Stimulated activated CD8-positive, alpha-beta memory T cell treated with anti-CD3 and anti-CD28 coated beads, Interleukin-15, amount 100 ng/mL, for 24 hours (primary cell): ENCODE measurements at places on chromosomes 7 and 10.

DNA sequence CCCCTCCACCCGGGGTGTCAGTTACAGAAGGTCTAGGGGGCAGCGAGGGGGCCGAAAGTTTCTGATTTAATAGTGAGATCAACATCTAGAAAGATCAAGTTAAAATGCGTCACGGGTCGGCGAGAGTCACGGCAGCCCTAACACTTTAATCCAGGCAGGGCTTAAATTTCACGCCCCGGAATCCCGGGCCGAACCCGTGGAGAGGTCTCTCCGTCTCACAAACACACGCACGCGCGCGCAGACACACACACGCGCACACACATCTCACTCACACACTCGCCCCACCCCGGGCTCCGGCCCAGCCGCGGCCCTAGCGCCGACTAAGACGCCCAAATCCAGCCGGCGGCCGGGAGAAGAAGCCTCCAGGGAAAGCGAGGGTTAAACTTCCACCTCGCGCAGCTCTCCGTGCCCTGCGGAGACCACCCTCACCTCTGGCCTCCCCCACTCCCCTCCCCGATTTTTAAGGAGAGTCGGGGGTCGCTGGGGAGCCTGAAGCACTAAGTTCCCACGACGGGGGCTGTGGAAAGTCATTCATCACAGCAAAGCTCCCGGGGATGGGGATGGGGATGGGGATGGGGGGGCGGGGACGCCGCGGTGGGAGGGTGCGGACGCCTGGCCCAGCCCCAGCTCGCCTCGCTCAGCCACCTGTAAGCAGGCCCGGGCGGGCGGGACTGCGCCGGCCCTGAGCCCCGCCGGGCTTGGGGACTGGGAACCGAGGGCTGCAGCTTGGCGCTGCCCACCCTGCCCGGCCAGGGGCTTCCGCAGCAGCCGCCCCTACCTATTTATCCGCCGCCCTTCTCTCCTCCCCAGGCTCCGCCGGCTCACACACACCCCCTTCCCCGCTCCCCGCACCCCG lies 1.6 kb downstream of the PDGFA start:
- DNase-seq = no peak

GRCh38 chr10:35435824-35436223 lies 99.5 kb downstream of the CCNY start:
- no peak for DNase-seq

DNA sequence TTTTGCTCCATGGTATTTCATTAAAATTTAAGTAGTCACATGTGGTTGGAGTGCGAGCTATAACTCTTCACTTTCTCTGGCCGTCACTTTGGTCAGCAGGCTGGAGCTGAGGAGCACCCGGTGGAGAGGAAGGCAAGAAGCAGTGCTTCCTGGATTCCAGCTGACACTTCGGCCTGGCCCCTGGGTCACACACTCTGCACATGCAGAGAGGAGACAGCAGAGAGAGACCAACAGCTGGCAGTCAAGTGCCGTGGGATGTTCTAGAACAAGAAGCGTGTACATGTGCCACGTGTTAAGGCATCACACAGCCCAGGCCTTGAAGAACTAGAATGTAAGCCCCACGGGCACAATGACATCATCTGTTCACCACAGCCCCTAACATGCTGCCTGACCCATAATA lies 30.1 kb downstream of the PSAP start:
- no peak for DNase-seq

- no peak for DNase-seq
Measured at GRCh38 chr7:3068530-3068929, 24.9 kb upstream of the CARD11 start.

GRCh38 chr7:42247301-42247700 lies 10.3 kb upstream of the GLI3 start:
- no peak for DNase-seq

GRCh38 chr10:45006276-45007030 lies 5.7 kb downstream of the ZNF22 start:
- no peak for DNase-seq

GRCh38 chr7:66033471-66034385 lies 41.9 kb upstream of the ASL start:
- DNase-seq = no peak

DNA sequence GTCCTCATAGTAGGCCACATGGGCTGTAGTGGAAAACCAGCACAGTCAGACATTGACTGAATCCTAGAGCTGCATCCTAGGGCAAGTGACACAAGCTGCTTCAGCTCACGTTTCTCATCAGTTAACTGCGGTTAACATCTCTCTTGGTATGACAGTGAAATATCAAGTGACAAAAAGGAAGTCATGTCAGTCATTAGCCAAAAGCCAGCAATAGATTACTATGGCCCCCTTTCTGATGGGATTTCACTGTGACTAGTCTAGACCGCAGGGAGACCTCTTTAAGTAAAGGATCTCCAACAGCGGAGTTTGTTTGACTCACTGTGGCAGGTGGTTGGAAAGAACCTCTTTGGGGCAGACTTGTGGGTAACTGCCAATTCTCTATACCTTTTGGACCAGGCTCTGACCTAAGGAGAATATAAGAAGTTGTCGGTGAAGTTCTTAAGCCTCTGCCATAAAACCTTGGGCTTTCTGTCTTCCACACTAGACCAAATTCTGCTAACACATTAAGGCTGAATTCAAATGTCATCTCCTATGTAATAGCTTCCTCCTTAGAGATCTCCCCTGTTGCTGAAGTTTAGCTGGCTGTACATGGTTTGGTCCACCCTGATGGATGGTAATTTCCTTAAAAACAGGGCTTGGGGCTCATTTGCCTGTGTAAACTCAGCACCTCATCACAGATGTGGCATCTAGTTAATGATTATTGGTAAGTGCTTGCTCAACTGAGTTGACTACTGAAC lies 115.3 kb downstream of the SGMS1 start:
- DNase-seq = no peak

GRCh38 chr10:86684331-86685097 lies 16.2 kb downstream of the LDB3 start:
- no peak for DNase-seq

DNA sequence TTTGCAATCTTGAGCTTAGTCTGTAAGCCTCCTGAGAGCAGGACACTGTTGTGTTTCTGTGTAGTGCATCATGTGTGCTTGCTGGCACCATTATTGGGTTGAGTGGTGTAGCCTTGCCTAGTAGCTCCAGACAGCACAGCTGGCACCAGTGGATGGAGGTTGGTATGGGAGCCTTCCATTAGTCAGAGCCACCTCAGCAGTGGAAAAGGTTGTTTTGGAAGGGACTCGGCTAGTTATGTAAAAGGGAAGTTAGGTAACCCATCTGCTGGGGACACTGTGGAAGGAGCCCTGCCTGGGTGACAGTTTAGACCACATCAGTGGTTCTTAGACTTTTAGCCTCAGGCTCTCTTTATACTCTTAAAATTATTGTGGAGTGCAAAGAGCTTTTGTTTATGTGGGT lies 16.3 kb downstream of the MINDY4 start:
- DNase-seq = no peak

- no peak for DNase-seq
Measured at GRCh38 chr10:113907166-113907565, 52.7 kb downstream of the NHLRC2 start.

GRCh38 chr7:17150018-17150417 lies 148.4 kb upstream of the AHR start:
- DNase-seq = no peak

DNA sequence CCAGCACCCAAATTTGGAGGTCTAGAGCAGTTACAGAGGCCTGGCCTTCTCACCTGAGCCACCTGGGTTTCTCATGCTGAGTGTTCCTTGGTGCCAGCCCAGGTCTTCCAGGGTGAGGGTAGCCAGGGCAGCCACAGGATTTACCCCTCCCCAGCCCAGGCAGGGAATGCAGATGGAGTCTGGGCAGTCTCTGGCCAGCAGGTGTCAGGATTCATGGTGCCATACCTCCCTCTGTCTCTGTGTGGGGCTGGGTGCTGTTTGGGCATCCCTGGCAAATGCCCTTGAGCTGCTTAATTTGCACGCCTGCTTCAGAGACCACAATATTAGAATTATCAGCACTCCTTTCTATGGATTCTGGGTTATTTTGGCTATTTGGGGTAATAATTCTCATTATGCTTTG lies 246.7 kb downstream of the GFRA1 start:
- no peak for DNase-seq

- no peak for DNase-seq
Measured at GRCh38 chr7:17339139-17339538, 40.7 kb downstream of the AHR start.

DNA sequence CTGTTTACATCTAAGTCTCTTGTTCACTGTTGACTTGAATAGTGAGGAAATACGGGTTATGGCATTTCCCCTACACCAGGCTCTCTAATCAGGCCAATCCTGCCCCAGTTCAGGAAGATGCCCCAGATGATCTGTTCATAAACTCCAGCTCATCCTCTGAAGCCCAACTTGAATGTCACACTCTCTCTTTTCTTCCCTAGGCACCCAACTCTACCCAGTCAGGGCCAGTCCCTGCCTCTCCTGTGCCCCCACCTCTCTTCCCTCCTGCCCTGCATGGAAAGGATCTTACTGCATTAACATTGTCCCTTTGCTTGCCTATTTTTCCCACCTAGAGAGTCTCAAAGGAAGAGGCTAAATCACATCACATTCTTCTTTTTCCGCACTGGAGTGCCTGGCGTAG lies 10.6 kb upstream of the TRPV6 start:
- no peak for DNase-seq

DNA sequence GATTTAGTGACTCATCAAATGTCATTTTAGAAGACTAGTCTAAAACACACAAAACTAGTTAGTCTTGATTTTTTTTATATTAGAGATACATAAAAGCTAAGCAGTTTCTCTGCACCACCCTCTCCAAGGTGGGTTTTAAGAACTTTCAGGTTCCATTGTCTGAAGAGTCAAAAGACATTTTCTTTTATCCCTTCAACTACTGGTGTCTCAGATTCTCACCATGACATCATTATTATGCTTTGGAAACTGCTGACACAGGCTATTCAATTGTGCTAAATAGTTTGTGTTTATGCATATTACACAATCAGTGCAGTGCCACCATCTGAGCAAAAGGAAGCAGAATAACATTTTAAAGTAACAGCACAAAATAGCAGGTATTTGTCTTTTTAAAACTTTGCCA lies 52.2 kb downstream of the IGF2BP3 start:
- no peak for DNase-seq

DNA sequence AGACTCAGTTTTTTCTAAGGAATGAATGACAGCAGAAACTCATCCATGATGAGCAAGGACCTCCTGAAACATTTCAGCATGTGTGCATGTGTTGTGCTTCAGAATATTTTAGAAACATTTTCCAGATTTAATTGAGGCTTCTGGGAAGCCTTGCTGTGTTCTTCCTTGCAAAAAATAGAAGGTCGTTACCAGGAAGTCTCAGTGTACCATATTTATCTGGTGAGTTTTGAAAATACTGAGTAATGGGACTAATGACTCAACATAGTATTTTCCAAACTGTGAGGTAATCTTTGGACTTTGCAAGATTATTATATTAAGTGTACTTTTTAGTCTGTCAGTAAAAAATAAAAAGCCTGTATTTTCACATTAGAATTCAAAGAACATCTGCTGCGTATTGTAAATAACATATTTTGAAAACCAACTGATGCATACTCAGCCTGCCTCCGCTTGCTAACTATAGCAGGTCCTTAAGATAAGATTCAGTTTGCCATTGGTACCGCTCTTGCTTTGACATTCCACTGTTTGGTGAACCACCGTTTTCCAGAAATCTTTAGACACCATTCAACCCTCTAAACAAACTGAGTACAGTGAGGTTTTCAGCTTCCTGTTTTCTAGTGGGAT lies 739.6 kb upstream of the GALNT17 start:
- DNase-seq = no peak

GRCh38 chr10:31274310-31274709 lies 44.7 kb upstream of the ZEB1 start:
- no peak for DNase-seq

DNA sequence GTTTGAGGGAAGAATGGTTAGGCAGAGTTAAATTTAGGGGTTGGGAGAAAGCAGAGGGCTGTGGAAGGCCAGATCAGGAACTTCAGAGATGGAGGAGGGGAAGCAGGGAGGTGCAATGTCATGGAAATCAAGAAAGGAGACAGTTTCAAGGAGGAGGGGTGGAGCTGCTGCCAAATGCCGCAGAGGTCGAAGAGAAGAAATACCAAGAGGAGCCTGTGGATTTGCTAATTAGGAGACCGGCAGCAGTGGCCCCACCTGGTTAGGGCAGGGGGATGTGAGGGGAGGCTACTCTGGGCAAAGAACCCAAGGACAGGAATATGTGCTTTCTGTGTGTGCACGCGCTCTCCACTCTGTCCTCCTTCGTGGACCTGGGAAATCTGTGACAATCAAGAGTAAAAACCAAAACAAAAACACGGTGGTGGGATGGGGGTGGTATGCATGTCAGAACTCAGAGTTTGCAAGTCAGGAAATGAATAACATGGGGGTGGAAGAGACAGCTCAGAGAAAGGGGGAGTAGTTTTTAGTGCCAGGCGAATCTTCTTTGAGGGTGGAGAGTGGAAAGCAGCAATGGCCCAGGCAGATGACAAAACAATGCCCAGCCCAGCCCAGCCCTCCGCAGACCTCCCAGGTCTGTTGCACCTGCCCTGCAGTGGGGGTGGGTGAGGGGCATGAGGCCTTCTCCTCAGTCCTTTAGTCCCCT lies 102.9 kb upstream of the PAX2 start:
- DNase-seq = no peak

- no peak for DNase-seq
Measured at GRCh38 chr10:21172930-21173801, 276.1 kb upstream of the NEBL start.

DNA sequence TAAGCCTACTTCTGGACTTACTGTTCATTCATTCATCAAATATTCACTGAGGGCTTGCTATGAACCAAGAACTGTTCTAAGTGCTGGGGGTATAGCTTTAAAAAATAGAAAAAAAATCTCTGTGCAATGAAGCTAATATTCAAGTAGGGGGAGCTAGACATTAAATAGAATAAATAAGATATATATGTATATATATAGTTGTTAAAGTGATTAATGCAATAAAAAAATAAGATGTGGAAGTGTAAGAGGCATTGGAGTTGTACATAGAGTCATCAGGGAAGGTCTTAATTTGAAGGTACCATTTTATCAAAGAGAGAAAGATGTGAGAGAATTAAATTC lies 181.2 kb upstream of the AGR3 start:
- no peak for DNase-seq

DNA sequence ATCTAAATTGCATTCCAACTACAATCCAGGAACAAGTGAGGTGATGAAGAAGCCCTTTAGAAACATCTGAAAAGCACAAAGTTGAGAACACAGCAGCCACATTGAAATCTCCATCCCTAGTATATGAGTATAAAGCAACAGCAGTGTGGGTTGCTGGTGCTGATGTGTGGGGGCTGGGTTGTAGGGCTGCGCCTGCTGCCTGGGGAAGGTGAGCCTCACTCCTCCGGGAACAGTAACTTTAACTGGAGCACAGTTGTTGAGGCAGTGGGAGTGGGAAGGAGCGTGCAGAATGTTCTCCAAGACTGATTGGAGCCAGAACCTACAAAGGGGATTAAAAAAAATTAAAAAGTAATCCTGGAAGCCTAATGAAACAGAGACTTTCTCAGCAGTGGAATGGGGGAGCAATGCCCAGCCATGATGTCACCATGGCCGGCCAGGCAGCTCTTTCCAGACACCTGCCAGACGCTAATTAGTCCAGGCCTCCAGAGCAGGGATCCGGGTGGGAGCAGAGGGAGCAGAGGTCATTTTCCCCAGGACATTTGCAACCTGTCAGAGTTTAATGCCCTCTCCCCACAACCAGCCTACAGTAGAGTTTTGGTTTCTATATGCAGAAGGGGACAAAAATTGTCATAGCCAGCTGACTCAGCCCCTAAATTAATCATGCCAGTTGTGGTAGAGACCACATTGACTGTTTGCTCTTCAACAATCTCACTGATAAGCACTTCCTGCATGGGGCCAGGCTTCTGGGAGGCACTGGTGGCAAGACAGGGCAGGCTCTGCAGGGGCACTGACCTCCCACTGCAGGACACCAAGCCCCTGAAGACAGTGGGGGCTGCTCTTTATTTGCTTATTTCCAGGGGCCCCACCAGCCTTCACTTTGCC lies 133.0 kb upstream of the ZNF32 start:
- no peak for DNase-seq
